ENCODE measurements at places on chromosomes 11 and 22.

DNA sequence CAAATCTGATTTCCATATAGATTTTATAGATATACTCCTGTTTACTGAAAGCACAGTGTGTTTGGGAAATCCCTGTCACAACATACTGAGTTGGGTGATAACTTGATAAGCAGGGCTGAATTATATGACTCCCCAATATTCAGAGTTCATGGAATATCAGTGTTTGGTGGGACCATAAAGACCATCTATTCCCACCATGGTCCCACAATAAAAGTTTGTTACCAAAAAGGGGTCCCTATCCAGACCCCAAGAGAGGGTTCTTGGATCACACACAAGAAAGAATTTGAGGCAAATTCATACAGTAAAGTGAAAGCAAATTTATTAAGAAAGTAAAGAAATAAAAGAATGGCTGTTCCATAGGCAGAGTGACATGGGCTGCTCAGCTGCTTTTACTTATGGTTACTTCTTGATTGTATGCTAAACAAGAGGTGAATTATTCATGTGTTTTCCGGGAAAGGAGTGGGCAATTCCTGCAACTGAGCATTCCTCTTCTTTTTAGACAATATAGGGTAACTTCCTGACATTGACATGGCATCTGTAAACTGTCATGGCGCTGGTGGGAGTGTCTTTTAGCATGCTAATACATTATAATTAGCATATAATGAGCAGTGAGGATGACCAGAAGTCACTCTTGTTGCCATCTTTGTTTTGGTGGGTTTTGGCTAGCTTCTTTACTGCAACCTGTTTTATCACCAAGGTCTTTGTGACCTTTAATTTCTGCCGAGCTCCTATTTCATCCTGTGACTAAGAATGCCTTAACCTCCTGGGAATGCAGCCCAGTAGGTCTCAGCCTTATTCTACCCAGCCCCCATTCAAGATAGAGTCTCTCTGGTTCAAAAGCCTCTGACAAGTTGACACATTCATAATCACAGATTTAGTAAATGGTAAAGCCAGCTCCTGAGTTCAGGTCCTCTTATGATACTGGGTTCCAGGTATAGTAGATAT, 240.6 kb upstream of the PDGFD start:
- DNase-seq: no peak

- no peak for DNase-seq
Measured at GRCh38 chr22:40031766-40032470, 37.2 kb downstream of the FAM83F start.

GRCh38 chr11:4699697-4700435, 2.2 kb upstream of the OR51E2 start:
- no peak for DNase-seq

GRCh38 chr11:102323542-102324251, 6.4 kb downstream of the BIRC3 start:
- no peak for DNase-seq

- DNase-seq: no peak
Measured at GRCh38 chr11:64100360-64100759, 64.6 kb downstream of the FLRT1 start.

DNA sequence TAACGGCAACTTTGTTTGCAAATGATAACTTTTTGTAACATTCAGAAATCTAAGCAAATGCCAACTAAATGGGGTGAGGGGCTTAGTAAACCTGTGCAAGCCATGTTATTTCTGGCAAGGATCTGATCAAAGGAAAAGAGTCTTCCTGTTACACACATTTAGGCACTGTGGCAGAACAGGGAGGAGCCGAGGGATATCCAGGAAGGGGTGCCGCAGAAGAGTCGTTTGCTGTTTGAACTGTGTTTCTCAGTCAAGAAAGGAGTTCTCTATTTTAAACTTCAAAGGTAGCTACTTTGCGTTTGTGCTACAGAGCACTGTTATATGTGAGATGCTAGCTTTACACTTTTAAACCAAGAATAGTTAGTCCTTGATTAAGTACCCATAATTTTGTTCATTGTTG, 175.5 kb downstream of the ETS1 start:
- DNase-seq: no peak

DNA sequence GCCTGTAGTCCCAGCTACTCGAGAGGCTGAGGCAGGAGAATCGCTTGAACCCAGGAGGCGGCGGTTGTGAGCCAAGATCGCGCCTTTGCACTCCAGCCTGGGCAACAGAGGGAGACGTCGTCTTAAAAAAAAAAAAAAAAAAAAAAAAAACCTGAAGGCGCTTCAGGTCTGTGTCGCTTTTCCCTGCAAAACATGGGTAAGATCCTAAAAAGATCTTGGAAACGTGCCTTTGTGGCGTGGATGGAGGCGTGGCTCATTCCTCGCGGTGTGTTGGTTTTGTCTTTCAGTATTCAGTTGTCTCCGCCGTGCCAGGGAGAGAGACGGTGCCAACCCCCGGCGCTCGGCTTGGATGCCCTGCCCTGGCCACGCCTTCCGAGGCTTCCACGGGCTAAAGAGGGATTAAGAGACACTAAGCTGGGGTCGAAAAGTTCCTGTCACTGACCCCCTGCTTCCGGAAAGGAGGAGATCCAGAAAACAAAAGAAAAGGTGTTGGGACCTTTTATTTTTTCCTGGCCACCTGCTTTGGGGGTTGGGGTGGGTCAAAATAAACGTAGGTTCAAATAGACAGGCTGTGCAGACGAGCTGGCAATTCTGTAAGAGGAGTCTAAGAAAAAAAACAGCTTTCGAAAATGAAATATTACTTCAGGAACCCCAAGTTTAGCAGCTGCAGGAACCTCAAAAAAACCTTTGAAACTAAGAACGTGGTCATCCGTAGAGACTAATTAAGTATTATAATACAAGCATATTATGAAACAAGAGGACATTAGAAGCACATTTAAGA, 1.1 kb upstream of the SLC35F2 start:
- DNase-seq: no peak

DNA sequence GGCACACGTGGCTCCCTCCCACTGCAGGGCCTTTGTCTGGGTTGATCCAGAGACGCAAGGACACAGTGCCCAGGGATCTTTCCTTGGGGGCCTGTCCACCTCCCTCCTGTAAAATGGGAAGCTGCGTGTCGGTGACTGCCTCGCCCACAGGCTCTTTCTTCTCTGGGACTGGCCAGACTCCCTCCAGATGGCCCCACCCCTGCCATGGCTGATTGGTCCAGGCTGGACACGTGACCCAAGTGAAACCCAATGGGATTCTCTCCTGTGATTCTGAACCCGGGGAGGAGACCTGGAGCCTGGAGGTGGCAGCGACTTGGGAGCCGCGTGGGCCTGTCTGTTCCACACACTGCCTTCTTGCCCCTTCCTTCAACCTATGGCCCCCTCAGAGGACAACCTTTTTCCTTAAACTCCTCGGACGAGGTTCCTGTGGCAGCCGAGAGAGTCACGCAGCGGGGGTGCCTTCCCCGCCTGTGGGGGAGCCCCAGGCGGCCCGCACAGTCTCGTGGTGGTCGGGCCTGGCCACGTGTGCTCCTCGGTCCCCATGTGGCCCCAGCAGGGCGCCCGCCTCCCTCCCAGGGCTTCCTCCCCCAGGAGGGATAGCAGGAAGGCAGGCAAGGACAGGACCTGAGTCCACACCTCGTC, 12.4 kb upstream of the MPPED1 start:
- no peak for DNase-seq

DNA sequence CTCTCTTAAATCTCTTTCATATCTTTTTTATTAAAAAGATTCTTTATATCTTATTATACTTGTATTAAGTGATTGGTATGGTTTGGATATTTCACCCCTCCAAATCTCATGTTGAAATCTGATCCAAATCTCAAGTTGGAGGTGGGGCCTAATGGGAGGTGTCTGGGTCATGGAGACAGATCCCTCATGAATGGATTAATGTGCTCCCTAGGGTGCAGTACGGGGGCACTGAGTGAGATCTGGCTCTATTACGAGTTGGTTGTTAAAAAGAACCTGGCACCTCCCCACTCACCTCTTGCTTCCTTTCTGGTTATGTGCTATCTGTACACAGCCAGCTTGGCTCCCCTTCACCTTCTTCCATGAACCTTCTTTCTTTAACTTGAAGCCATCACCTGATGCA, 149.6 kb downstream of the CWF19L2 start:
- no peak for DNase-seq

- no peak for DNase-seq
Measured at GRCh38 chr11:19552161-19552560, 160.5 kb upstream of the NAV2 start.

DNA sequence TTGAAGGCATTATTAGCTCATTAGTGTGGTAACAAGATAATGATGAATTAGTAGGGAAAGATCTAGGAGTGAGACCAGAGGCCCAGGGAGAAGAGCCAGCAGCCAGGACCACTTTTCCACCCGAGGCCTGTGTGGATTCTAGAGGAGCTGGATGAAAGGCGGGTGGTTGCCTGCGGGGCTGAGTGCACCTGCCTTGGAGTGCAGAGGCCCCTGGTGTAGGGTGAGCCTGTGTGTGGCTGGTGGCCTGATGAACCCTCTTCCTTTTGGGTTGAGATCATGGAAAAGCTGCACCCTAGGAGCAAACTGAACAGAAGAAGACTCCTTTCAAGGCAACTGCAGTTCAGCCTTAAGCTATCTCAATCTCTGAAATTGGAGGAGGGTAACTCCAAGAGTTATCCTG, 5.9 kb upstream of the TP53AIP1 start:
- DNase-seq: no peak

- no peak for DNase-seq
Measured at GRCh38 chr11:120182790-120183491, 27.9 kb upstream of the OAF start.

GRCh38 chr11:73547706-73548595, 50.0 kb downstream of the FAM168A start:
- DNase-seq: no peak

DNA sequence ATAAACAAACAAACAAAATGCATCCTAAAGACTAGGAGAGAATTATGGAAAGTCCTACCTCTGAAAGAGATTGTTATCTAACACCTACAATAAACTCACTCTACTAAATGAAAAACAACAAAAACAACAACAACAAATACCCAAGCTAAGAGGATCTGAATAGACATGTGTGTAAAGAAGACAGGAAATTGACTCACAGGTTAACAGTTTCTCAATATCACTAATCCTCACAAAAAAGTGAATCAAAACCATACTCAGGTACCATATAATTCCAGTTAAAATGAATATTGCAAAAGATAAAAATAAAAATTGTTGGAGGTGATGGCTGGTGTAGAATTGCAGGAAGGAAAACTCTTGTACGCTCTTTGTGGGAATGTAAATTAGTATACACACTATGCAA, 110.4 kb upstream of the TOP3B start:
- no peak for DNase-seq

DNA sequence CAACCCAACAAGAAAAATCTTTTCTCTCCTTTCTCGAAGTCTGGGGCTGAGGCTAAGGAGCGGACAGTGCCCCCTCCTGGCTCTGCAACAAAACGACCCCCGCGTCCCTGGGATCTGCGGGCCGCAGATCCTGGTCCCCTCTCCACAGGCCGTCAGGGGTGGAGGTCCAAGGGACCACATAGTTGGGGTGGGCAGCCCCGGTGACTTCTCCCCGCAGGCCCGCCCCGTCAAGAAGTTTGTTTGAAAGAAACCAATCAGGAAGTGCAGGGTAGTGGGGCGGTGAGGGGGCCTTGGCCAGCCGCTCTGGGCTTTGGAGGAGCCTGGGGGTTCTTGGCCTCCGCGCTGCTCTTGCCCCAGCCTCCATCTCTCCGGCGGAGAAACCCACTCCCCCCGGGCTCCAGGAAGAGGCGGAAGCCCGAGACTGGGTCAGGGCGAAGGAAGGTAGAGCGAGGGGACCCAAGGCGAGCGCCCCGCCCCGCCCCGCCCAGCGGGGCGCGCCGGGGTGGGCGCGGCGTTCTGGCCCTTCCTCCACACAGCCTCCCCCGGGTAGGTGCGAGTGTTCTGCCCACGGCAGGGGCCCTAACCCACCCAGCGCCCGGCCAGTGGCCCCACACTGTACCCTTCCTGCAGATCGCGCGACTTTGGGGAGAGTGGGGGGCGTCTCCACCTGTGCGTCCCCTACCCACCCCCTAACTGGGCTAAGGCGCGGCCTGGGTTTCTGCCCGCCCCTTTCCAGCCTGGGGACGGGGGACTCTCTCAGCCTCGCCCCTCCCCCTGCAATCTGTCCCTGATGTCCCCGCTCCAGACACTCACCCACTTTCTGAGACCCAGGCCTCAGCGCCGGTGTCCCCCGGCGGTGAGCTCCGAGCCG, 1.3 kb downstream of the TP53I11 start:
- DNase-seq: no peak

GRCh38 chr11:12859872-12860657, 149.1 kb upstream of the RASSF10 start:
- DNase-seq: no peak

GRCh38 chr22:47839595-47840227, 1077.3 kb downstream of the TBC1D22A start:
- DNase-seq: no peak

- no peak for DNase-seq
Measured at GRCh38 chr11:32023370-32024305, 67.2 kb upstream of the RCN1 start.

DNA sequence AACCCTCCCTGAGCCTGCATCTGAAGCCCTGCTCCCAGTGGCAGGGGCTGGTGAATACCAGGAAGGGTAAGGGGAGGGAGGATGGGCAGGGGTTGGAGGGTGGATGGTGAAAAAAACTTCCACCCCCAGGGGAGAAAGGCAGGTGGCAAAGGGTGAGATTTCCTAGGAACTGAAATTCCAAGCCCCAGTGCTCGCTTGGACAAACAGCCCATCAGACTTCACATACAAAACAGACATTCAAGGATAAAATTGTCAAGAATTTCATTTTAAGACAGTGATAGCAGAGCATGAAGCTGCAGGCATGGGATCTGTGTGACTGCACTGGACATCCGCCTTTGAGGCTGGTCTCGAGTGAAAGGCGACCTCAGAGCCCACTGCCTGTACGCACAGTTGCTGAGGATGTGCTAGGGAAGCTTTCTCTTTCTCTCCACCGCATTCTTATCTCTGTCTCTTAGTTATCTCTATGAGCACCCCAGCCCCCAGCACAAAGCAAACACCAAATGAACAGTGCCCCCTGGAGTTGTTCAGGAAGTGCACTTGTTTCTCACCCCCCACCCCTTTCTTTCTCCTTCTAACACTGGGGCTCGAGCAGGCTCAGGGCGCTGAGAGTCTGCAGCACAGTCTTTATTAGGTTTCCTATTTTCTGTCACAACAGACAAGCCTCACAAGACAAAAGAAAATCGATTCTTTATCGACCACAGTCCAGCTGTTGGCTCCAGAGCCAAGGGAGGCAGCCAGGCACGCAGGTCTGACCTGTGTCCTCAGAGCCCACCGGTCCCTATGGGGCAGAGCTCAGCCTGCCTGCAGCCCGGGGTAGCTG, 237.3 kb upstream of the NCAM1 start:
- DNase-seq: no peak

DNA sequence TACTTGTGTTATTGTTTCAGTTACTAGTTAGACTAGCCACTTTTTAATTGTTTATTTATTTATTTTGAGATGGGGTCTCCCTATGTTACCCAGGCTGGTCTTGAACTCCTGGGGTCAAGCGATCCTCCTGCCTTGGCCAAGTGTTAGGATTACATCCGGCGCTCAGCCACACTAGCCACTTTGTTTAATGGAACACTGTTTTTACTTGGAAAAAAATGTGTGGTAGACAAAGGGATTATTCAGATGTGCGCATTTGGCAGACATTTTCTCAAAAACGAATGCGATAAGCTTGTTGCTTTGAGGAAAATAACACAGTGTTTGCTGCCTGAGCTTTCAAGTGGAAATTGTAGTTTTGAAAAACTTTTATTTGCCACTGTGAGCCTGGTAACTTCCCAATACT, 51.0 kb downstream of the CTNND1 start:
- no peak for DNase-seq

- no peak for DNase-seq
Measured at GRCh38 chr11:69978841-69979614, 99.1 kb upstream of the ANO1 start.

- DNase-seq: no peak
Measured at GRCh38 chr22:47307822-47308221, 545.4 kb downstream of the TBC1D22A start.

Data from activated T-helper 1 cell treated with anti-CD3 and anti-CD28 coated beads, Interleukin-2, amount 50 U/mL, for 16 hours (primary cell).